ENCODE measurements at places on chromosomes 7 and 10.

DNA sequence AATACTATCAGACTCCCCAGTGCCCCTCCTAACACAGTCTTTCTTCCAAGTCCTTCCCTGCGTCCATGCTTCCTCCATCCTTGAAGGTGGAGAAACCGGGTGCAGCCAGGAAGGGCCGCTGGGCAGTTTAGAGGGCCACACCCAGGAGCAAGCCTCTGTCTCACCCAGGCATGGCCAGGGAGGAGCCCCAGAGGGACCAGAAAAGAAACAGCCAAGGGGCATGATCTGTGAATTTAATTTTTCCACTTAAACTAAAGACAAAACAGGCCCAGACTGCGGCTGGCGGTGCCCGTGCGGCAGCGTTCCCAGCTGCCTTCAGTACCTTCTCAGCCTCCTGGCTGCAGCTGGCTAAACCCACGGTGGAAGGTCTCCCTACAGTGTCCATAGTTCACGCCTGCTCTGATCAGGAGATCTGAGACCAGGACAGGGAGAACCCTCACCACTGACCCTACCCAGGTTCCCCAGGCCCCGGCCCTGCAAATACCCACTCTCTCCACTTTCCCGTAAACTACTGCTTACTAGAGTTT, 12.9 kb downstream of the UNCX start:
- DNase-seq: no peak

- DNase-seq: no peak
Observed at GRCh38 chr7:12582362-12582761, 11.8 kb downstream of the SCIN start.

DNA sequence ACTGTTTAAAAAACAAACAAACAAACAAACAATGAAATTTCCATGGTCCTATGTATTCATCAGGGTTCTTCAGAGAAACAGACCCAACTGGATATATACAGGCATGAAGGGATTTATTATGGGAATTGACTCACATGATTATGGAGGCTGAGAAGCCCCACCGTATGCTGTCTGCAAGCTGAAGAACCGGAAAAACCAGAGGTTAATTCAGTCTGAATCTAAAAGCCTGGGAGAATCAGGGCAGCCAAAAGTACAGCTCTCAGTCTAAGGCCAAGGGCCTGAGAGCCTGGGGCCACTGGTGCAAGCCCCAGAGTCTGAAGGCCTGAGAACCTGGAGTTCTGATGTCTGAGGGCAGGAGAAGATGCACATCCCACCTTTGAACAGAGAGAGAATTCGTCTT, 163.5 kb downstream of the MDFIC start:
- no peak for DNase-seq

DNA sequence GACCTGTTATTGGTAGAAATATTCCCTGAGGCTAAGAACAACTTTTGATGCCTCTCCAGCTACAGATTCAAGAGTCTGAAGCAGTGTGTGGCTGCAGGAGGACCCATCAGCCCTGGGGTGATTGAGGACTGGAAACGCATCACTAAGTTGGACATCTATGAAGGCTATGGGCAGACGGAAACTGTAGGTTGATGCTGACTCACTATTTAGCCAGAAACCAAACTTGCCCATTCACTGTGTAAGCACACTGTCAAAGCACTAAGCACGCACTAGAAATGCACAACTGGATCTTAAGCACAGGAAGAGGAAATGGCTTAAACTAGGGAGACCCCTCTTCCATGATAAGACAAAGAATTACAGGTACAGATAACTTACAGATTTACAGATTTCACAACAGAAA, 20.8 kb downstream of the ACSM6 start:
- DNase-seq: no peak

DNA sequence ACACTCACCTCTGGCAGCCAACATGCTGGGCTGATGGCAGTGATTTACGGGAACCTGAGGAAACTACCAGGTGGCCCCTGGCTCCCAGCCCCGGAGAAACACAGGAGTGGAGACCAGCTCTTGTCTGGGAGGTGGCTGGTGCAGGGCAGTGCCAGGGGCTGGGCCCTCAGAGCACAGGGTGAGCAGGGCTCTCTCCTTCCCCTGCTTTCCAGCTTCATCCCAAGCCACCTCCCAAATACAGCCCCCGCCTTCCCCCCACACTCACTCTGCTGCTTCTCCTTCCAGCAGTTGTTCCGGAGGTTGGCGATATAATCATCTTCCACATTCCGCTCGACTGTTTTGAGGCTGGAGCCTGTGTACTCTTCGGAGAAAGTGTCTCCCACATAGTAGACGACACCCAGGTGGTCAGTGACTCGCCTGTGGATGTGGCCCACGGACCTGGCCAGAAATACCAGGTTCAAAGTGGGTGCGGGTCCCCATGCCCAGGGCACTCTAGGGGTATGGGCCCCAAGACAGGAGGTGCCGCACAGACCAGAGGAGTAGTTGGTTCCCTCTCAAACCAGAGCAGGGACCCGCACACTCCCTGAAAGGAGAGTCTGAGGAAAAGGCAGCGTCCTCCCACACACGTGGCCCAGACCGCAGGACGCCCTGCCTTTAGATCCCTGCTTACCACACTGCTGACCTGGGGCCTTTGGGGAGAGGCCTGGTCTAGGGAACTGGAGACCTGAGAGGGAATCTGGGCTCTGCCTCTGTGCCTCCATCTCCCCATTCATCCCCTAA, 18.3 kb downstream of the DNAJB12 start:
- DNase-seq: no peak
